Activated T-helper 2 cell treated with anti-CD3 and anti-CD28 coated beads, Interferon-gamma antibody, Interleukin-2, Interleukin-4, amounts not matched to agents 10 μg/mL and 5 μg/mL and 100 μg/mL, durations not matched to agents 14 hours and 24 hours and 36 hours (primary cell): ENCODE measurements at places on chromosomes 13 and 19. TPM values are rescaled to one million over a fixed set of nuclear protein-coding genes. Genes with fewer than 3 reads are reported as not detected.

DNA sequence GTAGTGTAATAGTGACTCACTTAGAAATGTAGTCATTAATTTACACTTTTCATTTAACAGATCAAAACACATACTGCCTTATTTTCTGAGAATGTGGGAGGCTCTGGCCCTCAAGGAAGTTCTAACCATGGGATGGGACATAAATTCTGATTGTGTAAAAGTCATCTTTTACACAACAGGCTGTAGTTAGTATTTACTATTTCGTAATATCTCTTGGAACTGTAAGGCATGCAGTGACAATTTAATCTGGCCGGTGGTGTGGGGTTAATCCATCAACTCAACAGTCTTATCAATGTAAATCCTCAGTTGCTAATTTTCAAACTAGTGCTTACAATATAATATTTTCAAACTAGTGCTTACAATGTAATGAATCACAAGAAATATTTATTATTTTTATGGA, 1599.2 kb downstream of the EFNB2 start:
- no peaks in the 10 kb centered on the region for H3K36me3 ChIP-seq
- no peaks in the 10 kb centered on the region for H3K4me1 ChIP-seq
- H3K27me3 ChIP-seq = no peaks in the 10 kb centered on the region
- no peak overlapping the region for H3K27ac ChIP-seq

Gene TIMM29
- total RNA-seq = 18.8 and 19.0 TPM in 2 replicates

DNA sequence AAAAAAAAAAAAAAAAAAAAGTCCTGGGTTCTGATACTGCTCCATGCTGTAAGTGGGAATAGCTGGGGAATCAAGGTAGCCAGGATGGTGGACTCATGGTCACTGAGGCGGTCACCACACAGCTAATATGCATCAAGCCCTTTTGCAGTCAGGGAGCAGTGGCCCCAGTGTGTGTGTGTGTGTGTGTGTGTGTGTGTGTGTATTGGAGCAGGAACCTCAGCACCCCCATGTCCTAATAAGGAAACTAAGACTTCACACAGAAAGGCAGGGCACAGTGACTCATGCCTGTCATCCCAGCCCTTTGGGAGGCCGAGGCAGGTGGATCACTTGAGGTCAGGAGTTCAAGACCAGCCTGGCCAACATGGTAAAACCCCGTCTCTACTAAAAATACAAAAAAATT, 12.0 kb downstream of the B3GNT3 start:
- no peaks in the 10 kb centered on the region for H3K36me3 ChIP-seq
- H3K4me3 ChIP-seq = no peak overlapping the region
- peaks cover 8% of the 10 kb centered on the region for H3K27me3 ChIP-seq
- no peak for DNase-seq

DNA sequence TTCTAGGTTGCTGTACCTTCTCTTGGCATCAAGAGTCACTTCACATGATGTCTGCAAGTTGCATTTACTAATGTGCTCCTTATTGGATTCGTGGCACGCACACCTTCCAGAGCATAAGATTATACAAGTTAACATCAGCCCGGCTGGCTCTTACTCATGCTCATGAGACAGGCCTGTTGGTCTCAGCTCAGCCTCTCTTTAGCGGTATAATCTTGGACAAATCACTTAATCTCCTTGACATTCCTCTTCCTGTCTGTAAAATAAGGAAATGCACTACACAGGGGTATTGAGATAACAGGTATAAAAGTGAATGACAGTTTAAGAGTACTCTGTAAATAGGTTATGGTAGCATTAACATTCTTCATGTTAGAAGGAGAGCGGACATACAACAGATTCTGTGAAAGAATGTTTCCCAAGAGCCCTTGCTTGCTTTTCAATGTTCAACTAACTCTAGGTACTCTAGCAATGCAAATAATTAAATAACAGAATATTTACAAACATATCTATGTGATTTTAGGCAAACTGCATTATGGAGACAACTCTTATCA, 181.1 kb downstream of the FGF14 start:
- no peaks in the 10 kb centered on the region for H3K4me1 ChIP-seq
- DNase-seq = no peak
- H3K4me3 ChIP-seq = no peak overlapping the region
- no peaks in the 10 kb centered on the region for H3K27me3 ChIP-seq
- H3K36me3 ChIP-seq = no peaks in the 10 kb centered on the region

DNA sequence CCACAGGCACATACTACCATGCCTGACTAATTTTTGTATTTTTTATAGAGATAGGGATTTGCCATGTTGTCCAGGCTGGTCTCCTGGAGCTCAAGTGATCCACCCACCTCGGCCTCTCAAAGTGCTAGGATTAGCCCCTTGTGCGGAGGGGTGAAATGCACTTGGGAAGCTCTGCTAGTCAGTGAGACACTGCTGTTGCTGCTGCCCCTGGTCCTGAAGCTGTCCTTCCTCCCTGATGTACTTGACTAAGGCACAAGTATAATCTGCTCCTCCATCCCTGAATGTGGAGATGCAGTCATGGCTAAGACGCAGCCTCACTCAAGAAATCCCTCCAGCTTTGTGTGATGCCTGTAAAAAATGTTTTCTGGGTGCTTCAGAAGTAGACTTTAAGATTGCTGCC, 124.5 kb downstream of the KCTD15 start:
- H3K27me3 ChIP-seq = no peaks in the 10 kb centered on the region
- no peak overlapping the region for H3K27ac ChIP-seq
- DNase-seq = no peak
- H3K4me1 ChIP-seq = no peaks in the 10 kb centered on the region

GRCh38 chr13:88014527-88014926, 343.4 kb downstream of the SLITRK5 start:
- H3K4me1 ChIP-seq = no peaks in the 10 kb centered on the region
- no peaks in the 10 kb centered on the region for H3K36me3 ChIP-seq

DNA sequence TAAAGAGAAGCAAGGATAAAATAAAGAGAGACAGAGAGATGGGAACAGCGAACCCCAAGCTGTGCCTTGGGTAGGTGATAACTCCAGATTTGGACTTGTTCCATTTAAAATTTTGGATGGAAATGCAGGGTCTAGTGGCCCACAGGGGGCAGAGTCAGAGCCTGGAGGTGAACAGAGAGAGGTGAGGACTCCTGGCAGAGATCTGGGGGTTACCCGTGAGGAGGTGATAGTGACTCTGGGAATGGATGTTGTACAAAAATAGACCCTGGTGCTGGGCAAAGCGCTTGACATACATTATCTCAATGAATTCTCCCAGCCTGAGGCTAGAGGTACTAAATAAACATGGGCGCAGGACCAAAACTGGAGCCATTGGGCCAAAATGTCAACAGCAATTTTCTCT, 14.3 kb upstream of the DHRS12 start:
- H3K4me3 ChIP-seq = no peak overlapping the region
- no peak overlapping the region for H3K27ac ChIP-seq
- DNase-seq = no peak
- peaks cover 64% of the 10 kb centered on the region for H3K4me1 ChIP-seq
- peaks cover 35% of the 10 kb centered on the region for H3K27me3 ChIP-seq
- no peaks in the 10 kb centered on the region for H3K36me3 ChIP-seq

DNA sequence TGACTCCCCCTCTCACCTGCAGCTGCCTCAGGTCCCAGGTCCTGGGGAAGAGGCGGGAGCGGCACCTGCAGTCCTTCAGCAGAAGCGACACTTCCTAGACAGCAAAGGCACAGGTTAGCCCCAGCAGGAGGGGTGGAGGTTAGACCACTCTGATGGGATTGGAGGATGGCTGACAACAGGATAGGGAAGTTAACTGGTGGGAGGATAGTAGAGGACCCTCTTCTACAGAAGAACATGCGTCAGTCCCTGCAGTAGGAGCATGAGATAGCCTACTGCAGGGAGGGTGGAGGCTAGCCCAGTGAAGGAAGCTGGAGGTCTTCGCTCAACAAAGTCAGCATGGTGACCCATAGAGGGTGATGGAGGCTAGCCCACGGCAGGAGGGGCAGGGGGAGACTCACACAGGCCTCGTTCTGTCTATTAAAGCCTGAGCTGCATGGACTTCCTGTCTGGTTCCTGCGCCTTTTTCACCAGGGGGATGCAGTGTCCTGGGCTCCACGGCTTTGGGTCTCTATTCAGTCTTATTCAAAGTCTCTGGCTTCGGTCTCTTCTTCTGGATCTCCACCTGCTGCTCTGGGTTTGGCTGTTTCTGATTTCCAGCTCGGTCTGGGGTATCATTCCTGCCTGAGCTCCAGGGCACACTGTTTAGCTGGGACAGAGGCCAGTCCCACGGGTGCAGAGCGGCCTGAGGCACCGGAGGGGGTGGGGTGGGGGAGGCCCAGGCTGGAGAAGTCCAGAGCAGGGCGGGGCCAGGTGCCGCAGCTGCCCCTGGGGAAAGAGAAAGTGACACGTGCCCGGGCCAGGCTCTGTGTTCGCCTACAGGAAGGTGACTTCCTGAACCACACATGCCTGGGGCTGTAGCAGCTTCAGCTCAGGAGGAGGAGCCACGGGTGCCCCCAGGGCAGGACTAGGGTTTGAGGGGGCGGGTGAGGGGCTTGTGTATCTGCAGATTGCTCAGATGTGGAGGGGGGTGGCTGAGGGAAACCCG, 7.3 kb downstream of the IFNL3 start:
- peak; percentile 27 for DNase-seq
- peak overlapping the region; percentile 49 for H3K27ac ChIP-seq
- peak overlapping the region; percentile 14 for H3K4me3 ChIP-seq
- H3K27me3 ChIP-seq = no peaks in the 10 kb centered on the region

Gene ERICH6B
- total RNA-seq = not detected in 2 replicates

DNA sequence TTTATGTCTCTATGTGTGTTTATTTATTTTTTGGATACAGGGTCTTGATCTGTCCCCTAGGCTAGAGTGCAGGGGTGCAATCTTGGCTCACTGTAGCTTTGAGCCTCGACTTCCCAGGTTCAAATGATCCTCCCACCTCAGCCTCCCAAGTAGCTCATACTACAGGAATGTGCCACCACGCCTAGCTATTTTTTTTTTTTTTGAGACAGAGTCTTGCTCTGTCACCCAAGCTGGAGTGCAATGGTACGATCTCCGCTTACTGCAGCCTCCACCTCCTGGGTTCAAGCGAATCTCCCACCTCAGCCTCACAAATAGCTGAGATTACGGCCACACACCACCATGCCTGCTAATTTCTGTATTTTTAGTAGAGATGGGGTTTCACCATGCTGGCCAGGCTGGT, 5.0 kb upstream of the ANGPTL4 start:
- H3K27ac ChIP-seq = no peak overlapping the region
- no peak for DNase-seq
- no peak overlapping the region for H3K4me3 ChIP-seq
- no peaks in the 10 kb centered on the region for H3K36me3 ChIP-seq
- H3K4me1 ChIP-seq = peaks cover 23% of the 10 kb centered on the region

Gene GADD45B
- 90.7 and 95.2 TPM in 2 replicates for total RNA-seq

Gene SULT2A1
- total RNA-seq = not detected in 2 replicates

Gene CEACAM7
- not detected in 2 replicates for total RNA-seq
